CD4-positive, alpha-beta T cell treated with Interleukin-15 for 4 hours (primary cell): ENCODE measurements at places on chromosomes 2 and 18.

DNA sequence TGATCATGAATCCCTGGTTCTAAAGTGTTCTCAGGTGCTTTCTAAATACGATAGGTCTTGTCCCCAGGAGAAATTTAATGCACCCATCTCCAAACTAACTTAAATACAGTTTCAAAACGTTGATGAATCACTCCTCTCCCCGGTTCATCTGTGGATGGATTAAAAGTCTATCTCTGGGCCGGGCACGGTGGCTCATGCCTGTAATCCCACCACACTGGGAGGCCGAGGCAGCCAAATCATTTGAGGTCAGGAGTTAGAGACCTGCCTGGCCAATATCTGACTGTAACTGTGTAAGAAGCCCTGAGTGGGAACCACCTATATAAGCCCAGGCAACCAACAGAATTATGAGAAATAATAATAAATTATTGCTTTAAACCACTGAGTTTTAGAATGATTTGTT lies 78.7 kb downstream of the LONRF2 start:
- no peak for DNase-seq

DNA sequence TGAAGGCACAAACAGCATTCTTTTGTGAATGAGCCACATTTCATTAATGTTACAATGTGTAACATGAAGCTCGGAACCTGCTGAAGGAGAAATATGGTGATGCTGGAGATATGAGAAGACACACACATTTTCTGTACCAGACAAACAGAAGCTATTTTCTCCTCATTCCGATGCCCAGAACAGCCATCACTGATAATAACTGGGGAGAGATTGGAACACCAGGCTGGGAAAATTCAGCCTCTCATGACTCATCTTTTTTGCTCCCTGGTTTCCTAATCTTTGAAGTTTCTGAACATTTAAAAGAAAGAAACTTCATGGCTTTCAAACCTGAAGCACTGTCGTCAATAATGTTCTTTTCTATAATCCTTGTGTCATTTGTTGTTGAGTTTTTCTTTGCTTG lies 110.9 kb downstream of the LYPD6 start:
- DNase-seq, result no peak

DNA sequence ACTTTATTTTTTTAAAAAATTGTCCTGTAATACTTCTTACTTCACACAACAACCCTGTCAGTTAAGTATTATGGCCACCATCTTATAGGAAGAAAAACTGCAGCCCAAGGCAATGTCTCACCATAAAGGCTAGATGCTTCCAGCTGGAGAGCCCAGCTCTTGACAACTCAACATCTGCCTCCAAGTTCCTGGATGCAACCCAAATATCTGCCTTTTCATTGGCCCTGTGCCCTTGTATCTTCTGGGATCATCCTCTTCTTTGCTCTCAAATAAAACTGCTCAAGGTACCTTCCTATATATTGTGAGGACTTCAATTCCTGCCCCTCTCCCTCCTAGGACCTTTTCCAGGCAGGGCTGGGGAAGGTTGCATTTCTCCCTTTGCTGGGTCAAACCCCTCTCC lies 69.5 kb downstream of the BIN1 start:
- DNase-seq, result no peak

DNA sequence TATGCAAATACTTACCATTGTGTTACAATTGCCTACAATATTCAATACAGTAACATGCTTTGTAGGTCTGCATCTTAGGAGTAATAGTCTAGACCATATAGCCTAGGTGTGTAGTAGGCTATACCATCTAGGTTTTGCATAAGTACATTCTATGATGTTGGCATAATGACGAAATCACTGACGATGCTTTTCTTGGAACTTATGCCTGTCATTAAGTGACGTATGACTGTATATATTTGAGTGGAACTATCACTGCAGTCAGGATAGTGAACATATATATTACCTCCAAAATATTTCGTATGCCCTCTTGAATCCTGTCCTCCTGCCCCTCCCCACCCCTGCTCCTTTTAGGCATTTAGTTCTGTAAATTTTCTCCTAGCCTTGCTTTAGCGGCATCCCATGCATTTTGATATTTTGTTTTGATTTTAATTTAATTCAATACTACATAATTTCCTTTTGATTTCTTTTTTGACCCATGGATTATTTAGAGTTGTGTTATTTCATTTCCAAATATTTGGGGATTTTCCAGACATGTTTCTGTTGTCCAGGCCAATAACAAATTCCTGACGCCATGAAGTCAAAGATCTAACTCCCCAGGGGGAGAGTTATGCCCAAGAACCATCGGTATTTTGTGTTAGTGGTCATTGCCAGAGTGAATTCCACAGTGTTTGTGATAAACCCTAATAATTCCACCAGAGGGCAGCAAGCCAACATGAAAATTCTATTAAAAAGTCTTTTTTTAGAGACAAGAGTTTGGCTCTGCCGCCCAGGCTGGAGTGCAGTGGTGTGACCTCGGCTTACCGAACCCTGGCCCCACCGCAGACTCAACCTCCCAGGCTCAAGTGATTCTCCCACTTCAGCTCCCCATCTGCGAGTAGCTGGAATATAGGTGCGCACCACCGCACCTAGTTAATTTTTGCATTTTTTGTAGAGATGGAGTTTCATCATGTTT lies 24.2 kb upstream of the CASP8 start:
- DNase-seq, result peak; percentile 81

GRCh38 chr18:332721-333510 lies 65.1 kb upstream of the THOC1 start:
- no peak for DNase-seq

DNA sequence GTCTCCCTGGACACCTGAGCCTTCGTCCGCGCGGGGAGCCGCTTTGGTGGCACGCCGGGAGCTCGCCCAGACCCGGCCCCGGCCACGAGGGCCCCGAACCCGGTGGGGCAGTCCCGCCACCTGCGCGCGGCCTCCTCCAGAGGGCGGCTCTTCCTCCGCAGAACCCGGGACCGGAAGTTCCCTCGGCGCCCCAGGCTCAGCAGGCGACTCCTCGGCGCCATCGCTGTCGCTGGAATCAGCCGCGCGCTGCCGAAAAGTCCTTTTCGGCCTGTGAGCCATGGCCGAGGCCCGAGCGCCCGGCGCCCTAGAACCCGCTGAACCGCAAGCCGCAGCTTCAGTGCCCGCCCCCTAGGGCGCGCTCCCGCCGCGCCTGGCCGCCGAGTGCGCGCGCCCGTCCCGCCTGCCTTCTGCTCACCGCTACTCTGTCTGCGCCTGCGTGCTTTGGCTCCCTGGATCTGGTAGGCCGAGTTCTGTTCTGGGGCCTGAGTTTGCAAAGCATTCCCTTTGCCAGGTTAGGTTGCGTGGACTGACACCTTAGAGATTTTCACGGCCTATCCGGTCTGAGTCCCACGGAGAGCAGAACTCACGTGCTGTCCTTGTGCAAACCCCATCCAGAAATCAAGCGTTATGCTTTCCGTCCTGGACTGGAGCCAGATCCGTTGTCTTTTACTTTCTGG lies at the start of gene GCFC2:
Gene GCFC2 (minus strand): TSS at position 339 of the 677 bp plus-strand sequence. CDS start 60 bp downstream, at position 279.
- peak; percentile 83 for DNase-seq

DNA sequence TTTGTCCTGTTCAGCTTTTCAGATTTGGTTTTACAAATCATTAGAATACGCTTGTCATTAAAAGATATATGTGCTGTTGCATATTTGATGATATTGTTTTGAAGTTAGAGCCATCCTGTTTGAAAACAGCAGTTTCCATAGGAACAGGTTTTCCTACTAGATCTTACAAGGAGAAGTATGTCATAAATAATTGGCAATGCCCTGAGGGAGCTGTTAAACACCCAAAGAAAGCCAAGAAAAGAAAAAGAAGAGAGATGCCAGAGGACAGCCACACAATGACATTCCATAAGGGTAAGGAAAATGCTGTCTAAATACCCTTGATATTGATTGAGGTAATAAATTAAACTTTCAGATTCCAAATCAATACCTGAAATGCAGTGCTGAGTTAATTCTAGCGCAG lies 392.2 kb upstream of the CRIM1 start:
- DNase-seq, result no peak

GRCh38 chr18:65746936-65747335 lies 3.9 kb upstream of the CDH7 start:
- no peak for DNase-seq

DNA sequence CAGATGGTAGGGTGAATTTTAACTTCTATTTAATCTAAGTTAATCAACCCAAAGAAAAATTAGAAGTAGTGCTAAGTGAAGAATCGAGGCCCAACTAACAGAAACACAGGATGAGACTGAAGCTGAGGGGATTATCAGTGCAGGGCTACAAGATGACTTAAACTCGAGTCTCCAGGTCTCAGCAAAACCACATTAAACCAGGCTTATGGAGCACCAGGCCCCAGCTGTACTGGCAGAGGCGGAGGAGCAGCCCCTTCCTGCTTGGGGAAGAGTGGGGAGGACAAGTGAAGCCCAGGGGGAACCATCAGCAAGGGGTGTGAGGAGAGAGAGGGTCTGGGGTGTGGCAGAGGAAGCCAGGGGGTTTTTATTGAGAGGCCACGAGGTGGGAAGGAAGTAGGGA lies 135.9 kb upstream of the EPAS1 start:
- no peak for DNase-seq

GRCh38 chr2:55914786-55915185 lies 8.8 kb downstream of the EFEMP1 start:
- no peak for DNase-seq

DNA sequence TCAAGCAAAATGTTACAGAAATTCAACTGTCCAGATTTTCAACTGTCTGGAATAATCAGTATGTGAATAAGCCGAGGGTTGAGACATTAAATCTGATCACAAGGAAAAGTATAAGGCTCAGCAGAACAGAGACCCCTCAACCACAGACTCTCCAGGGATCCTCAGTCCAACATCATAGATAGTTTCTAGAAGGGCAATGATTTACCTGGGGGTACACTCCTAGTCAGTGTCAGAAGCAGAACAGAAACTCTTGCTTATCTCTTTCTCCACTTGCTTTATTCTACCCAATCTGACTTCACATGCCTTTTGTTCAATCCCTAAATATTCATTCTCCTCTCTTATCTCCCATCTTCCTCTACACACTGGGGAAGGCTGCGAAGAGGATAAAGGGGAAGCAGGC lies 36.4 kb downstream of the ICOS start:
- DNase-seq, result no peak

- no peak for DNase-seq
Observed at GRCh38 chr2:238938401-238939055, 90.6 kb downstream of the TWIST2 start.
